Stimulated activated memory B cell treated with anti-CD40 and anti-IgM and Interleukin-4, amounts not matched to agents 10 μg/mL and 1 μg/mL and 100 μg/mL, for 72 hours (primary cell): ENCODE measurements at places on chromosomes 4 and X.

GRCh38 chr4:147853706-147854105, 121.8 kb downstream of the ARHGAP10 start:
- no peak for ATAC-seq

GRCh38 chrX:111435469-111435868, 23.5 kb upstream of the DCX start:
- ATAC-seq, result no peak

DNA sequence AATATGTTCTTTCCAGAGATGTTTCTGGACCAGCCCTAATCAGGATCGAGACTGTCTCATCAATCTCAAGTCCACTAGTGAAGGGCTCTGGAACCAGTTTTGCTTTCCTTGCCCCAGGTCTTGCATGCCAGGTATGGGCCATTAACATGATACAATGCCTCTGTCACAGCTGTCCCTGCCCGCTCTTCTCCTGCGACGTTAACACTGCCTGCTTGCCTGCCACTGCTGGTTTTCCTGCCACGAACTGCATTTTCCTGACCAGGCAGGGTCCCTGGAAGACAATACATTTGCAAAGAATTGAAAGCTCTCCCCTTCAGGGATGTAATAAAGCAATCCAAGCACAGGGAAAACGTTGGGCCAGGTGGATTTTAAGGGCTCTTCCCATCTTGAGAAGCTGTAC, 200.3 kb downstream of the MID1 start:
- ATAC-seq, result no peak

- ATAC-seq, result no peak
Observed at GRCh38 chrX:21171181-21171580, 203.0 kb upstream of the CNKSR2 start.

DNA sequence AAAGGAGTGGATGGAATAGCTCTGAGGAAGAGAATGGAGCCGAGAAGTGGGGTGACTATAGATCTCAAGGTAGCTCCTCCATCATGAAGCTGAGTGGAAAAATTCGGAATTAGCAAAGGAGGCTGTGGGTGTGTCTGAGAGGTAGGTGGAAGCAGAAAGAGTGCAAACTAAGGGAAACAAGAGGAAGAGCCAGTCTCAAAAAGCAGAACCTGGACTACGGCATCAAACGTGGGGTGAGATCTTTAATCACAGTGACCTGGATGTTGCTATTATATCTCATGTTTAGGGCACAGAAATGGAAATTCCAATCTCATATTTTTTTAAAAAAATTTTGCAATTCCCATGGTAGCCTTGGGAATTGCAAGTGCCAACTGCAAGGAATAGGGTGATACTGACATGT, 162.5 kb upstream of the RASGEF1B start:
- no peak for ATAC-seq

DNA sequence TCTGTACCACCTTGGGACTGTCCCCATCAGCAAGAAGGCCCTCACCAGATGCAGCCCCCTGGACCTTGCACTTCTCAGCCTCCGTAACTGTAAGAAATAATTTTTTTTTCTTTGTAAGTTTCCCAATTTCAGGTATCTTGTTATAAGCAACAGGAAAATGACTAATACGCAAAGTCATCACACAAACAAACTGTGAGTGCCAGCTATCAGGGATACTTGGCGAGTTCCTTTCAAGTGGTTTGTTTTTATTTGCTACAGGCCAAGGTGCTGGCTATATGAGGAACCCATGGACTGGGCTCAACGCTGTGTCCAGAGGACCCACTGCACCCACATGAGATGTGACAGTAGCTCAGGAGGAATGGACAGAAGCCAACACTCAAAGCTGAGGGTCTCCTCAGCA, 11.5 kb upstream of the GPM6B start:
- no peak for ATAC-seq

- no peak for ATAC-seq
Observed at GRCh38 chrX:10634392-10635161, 14.2 kb upstream of the MID1 start.

GRCh38 chrX:48179691-48180090, 16.9 kb downstream of the SSX5 start:
- no peak for ATAC-seq

DNA sequence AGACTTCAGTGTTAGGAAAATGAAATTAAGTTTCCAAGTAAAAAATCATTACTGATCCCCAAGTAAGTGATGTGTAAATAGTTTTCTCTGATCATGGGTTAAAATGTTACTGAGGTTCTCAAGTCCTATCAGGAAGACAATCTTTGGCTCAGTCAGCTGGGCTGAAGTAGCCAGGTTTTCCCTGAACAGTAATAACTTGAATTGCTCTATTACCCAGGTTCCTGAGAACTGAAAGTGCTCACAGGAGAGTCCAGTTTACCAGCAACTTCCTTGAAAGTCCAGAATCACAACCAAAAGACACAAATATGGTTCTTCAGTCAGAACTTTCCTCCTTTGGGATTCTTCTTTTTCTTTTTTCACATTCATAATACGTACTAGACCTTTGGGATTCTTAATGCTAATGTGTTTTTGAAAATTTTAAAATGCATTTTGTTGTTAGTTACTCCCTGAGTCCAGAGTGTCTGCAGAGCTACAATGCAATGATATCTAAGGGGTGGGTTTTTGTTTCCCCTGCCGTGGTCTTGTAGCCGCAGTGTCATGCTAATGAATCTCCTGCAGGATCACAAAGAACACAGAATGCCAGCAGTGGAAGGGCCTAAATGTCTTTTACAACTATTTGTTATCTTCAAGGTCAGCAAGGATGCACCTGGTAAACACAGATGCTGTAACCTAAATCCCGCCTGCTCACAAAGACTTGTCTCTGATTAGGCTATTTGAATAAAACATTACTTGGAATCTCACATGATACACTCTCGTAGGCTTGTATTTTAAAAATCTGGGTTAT, 439.8 kb upstream of the NR3C2 start:
- ATAC-seq, result no peak

DNA sequence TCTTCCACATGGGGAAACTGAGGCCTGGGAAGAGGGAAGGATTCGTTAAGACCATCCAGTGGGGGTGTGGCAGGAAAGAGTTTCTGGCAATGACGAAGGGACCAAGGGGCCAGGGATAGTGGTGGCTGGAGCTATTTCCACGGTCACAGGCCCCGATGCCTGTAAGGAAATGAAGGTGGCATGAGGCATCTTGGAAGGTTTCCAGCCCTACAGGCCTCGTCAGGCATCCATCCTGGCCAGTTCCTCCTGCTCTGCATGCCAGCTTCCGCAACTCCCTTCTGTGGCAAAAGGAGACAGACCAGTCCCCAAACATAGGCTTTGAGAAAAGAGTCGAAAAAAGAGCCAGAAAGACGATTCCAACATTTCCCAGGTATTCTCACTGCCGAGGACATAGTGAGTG, 9.2 kb upstream of the C4orf50 start:
- no peak for ATAC-seq

DNA sequence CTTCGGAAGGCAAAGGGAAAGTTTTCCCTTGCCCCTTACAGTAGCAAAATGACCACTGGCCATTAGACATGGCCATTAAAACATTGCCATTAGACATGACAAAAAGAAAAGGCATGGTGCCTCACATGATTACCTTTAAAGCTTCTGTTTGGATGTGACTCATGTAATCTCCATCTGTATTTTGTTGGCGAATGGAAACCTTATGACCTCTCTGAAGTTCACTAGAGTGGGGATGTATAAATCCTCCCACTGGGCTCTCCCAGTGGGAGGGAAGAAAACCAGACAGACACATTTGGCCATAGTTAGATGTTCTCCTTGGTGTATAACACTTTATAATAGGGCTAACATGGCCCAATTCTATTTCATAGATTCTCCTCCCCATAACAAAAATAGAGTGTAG, 152.6 kb downstream of the MAGEB17 start:
- ATAC-seq, result no peak

DNA sequence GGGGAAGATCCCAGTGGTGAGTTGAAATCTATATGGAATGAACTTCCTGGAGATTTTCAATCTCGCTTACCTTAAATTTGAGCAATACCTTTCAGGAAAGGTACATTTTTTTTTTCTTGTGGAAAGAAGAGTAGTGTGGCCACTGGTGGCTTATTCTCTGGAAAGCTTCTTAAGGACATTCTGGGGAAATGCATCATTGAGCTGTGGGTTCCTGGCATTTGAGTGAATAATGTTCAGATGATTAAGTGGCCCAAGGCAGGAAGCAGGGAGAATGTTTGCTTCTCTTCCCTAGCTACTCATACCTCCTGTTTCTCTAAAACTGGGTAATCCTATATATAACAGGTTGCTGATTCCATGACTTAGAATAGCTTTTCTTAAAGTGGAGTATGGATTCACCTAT, 31.8 kb downstream of the STAG2 start:
- no peak for ATAC-seq

GRCh38 chr4:53136954-53137353, 228.9 kb downstream of the SCFD2 start:
- ATAC-seq, result no peak

DNA sequence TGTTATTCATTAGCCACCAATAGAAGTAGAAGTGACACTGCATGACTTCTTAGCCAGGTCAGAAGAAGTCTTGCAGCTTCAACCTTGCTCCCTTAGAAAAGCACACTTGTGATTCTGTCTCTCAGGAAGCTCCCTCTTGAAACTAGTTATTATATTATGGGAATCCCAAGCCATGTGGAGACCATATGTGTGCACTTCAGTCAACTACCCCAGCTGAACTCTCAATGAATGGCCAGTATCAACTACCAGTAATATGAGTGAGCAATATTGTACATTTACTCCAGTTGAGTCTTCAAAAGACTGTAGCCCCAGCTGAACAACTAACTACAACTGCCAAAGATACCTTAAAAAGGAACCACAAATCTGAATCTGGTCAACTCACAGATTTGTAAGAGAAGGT, 77.1 kb upstream of the GABRA3 start:
- no peak for ATAC-seq

- no peak for ATAC-seq
Observed at GRCh38 chr4:1011666-1012033, 224 bp downstream of the FGFRL1 start.

GRCh38 chr4:53480909-53481308, 103.5 kb downstream of the FIP1L1 start:
- ATAC-seq, result no peak

- ATAC-seq, result no peak
Observed at GRCh38 chr4:182896421-182896820, 20.8 kb downstream of the DCTD start.

GRCh38 chrX:132999209-132999608, 40.8 kb upstream of the HS6ST2 start:
- ATAC-seq, result no peak

GRCh38 chr4:84099599-84099998, 399.5 kb downstream of the NKX6-1 start:
- ATAC-seq, result no peak

DNA sequence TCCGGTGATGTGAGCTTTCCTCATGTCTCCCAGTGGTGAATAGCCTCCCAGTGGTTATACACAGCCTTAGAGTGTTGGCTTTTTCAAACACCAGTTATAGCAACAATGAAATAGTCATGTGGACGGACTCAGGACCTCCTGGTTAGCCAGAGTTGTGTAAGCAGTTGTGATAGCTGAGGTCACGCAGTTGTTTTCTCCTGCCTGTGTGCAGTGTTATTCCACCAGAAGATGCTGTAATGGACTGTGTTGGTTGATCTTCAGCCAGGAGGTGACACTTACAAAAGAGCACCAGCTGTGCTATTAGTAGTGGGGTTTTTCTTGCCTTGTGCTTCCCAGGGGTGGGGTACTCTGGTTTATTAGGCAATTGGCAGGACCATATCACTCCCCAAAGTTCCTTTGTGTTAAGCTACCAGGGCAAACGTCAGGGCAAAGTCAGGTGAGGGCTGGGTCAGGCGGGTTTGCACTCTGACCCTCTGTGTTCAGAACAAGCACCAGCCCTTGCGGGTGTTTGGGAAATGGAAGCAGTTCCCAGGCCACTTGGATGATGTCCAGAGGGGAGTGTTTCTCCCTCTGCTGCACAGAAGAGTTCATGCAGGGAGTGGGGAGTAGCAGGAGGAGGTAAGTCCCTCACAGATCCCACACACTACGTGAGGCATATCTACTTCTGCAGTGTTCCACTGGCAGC, 252.6 kb downstream of the TMEM47 start:
- no peak for ATAC-seq

GRCh38 chr4:38072578-38072977, 112.4 kb downstream of the PTTG2 start:
- ATAC-seq, result no peak

GRCh38 chr4:183200453-183200852, 101.4 kb downstream of the WWC2 start:
- no peak for ATAC-seq

- no peak for ATAC-seq
Observed at GRCh38 chrX:141832247-141832646, 5.9 kb upstream of the MAGEC3 start.

GRCh38 chr4:187059021-187059420, 335.4 kb upstream of the FAT1 start:
- no peak for ATAC-seq

- no peak for ATAC-seq
Observed at GRCh38 chrX:65745992-65746391, 78.5 kb downstream of the MSN start.

DNA sequence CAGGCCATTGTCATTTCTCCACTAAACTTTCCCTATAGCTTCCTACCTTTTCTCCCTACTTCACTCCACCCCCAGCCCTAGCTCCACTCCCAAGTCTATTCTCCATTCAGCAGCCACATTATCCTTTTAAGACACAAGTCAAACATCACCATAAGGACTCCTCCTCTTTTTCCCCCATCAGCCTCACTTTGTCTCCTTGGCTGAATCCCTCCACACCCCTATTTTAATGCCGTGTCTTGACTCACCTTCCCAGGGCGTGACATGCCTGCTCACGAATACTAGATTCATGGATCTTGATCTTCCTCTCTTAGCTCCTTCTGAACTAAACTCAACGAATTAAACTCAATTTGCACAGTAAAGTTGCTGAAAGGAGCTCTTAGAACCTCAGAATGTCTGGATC, 281.9 kb downstream of the PTTG2 start:
- ATAC-seq, result no peak

DNA sequence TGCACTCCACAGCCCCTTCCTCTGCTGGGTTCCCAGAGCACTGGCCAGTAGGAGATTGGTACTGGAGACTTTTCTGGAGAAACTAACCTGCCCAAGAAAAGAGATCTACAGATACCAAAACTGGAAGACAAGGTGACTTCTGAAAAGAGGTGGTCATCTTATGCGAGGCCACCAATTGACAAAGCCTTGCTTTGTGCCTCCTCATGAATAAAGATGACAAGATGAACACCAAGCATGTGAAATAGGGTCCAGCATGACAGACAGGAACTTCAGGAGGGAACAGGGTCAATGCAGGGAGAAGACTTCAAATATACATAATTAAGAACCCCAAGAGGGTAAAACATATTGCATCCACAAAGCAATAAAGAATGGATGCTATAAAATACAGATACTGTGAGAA, 137.9 kb downstream of the APBB2 start:
- ATAC-seq, result no peak

DNA sequence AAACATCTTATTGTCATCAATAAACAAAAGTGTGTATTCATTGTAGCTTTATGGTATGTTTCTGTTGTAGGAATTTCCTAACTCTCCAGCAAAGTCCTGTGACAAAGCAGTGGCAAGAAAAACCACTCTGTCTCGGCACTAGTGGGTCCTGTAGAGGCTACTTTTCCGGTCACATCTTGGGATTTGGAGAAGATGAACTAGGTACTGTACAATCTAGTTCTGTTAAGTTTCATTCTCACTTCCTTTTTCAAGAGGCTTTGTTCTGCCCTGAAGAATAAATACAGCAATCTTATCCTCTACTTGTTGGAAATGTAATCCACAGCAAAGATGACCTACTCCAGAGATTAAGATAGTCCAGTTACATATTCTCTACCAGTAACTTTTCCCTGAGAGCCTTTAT, 69.3 kb downstream of the HHIP start:
- ATAC-seq, result no peak
